ENCODE measurements at places on chromosomes 5 and 9.
A peak's percentile ranks its signal among the peaks of the same experiment; 100 is the strongest.

- no peak for DNase-seq
These were observed 200.5 kb upstream of the KLF9 start for GRCh38 chr9:70614786-70615463.

DNA sequence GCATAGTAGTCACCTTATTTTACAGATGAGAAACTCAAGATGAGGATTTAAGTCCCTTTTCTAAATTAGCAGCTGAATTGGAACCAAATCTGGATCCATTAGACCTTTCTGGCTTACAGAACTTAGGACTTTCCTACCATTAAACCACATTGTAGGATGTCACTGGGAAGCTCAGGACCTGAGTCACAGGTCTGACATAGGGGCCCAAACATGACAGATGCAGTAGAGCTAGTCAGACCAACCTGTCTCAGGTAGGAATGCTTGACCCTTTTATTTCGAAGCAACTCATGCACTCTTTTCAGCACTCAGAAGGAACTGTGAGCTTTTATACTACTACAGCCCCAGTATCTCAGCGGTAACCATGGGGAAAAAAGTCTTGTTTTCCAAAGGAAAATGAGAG is 2.6 kb downstream of the RAB24 start:
- DNase-seq = no peak

DNA sequence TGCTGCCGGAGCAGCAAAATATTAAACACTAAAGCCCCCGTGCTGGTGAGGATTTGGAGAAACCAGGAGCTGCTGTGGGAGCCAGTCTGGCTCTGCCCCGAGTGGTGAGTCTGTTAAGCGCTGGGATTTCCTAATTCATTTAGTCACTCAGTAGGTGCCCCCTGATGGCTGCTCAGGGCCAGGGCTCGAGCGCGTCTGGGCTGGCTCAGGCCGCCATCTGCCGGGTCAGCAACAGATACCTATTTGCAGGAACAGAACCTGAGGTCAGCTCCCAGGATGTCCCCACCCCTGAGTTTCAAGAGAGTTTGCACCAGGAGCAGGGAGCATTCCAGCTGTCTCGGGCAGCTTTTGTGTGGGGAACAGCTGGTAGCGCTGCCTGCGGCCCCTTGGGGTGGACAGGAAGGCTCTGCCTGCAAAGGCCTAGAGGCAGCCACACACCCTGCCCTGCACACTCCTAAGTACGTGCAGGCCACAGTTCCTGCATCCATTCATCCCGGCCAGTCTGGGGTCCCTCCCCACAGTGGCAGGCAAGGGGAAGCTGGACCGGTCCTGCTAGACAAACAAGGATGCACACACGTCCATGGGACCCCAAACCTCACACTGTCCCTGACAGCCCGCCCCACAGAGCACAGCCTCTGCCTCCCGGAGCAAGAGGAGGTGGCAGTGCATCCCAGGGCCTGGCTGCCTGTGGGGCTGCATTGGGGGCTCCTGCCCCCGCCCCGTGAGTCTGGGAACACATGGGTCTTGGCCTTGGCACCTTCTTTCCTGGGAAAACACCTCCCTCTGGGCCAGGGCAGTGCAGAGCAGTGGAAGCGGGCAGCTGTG is 83.7 kb downstream of the ADAMTS2 start:
- DNase-seq = no peak

- DNase-seq = no peak
These were observed 41.3 kb downstream of the RAPGEF1 start for GRCh38 chr9:131698618-131698985.

DNA sequence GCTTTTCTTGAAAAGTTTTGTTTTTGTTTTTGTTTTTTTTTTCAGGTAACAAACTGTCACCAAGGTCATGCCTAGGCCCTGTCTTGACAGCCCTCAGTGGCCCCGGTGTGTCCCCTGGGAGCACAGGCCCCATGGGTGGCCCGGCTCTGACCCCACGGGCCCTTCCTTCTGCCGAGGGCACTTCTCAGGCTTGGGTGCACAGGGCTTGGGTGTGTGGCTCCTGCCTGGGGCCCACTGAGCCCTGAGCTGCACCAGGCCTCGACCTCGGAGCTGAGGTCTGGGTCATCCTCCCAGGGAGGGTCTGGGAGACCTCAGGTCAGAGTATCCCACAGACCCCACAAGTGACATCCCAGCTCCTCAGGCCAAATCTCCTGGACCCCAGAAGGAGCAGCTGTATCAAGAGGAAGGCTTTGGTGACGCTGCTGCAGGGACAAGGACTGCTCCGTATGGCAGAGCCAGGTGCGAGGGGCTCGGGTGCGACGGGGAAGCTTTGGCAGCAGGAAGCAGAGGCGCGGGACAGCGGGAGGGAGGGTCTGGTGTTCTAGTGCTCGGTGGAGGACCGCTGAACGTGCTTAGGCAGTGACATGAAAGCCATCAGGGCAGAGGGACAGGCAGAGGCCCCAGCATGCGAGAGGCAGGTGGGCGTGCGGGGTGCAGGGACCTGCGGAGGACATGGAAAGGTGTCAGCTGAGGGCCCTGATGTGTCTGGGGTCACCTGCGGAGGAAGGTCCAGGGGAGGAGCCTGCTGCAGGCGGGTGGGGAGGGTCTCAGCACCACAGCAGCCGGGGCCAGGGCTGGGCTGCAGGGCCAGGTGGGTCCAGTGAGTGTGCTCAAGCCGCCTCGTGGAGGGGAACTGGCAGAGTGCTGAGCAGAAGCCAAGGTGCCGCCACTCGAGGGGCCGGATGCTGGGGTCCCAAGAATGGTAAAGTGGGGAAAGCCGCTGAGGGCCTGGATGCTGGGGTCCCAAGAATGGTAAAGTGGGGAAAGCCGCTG is 18.4 kb upstream of the SLC9A3 start:
- no peak for DNase-seq

GRCh38 chr5:154970759-154971158 is 29.9 kb downstream of the MRPL22 start:
- no peak for DNase-seq

- no peak for DNase-seq
These were observed 107.6 kb downstream of the SIL1 start for GRCh38 chr5:139090581-139090980.

- DNase-seq = no peak
These were observed 35.8 kb upstream of the TLX3 start for GRCh38 chr5:171272996-171273970.

DNA sequence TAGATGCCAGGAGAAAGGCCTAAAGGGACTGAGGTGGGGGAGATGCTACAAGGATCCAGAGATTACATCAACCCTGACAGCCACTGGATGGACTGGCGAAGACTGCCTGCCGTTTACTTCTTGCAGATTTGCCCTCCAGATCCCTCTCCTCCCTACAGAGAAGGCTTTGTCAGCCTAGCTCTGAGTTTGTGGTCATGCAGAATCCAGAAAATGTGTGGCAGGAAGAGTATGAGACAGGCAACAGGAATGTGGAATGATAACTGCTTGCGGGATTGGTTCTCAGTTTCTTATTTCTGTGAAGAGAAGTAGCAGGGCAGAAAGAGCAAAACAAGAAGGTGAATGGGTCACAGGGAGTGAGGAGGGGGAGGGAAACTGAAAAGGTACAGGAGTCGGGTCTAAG is 129.6 kb downstream of the TLE1 start:
- no peak for DNase-seq

- DNase-seq = no peak
These were observed 39.1 kb downstream of the FBN2 start for GRCh38 chr5:128498844-128499455.

DNA sequence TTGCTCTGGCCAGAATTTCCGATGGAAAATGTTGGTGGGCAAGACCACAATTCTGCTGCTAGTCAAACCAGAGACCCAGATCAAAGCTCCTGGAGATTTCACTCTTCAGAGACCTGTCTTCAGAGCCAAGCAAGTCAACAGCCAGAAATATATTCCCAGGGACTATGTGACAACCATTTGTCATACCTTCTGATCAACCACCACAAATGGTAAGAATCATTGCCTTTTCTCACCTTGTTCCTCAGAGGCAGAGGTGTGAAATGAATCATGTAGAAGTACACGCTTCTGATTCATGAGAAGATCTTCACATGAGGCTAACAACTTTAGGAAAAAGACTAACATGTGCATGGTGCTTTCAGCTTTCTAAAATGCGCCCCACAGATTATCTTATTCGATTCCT is 53.5 kb downstream of the SUSD1 start:
- peak; percentile 11 for DNase-seq

- DNase-seq = peak; percentile 37
These were observed 599.8 kb upstream of the BRINP1 start for GRCh38 chr9:119968836-119969707.

- DNase-seq = peak; percentile 42
These were observed 47.2 kb downstream of the RFX3 start for GRCh38 chr9:3478549-3478953.

DNA sequence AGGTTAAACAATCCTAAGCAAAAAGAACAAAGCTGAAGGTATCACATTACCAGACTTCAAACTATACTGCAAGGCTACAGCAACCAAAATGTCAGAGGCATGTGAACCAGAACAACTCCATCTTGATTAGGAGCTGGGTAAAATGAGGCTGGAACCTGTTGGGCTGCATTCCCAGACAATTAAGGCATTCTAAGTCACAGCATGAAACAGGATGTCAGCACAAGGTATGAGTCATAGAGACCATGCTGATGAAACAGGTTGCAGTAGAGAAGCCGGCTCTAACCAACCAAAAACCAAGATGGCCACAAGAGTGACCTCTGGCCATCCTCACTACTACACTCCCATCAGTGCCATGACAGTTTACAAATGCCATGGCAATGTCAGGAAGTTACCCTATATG is 252.0 kb downstream of the RASEF start:
- no peak for DNase-seq

GRCh38 chr5:176387384-176387925 is 943 bp downstream of the NOP16 start:
- no peak for DNase-seq

Data from CD4-positive, alpha-beta T cell treated with Interleukin-2 at 100 ng/mL for 4 hours (primary cell).